Upper lobe of left lung (tissue), 6 donors: ENCODE measurements at places on chromosomes 4 and X. TPM values are rescaled to one million over a fixed set of nuclear protein-coding genes. Genes with fewer than 3 reads are reported as not detected.
A peak's percentile ranks its signal among the peaks of the same experiment; 100 is the strongest.

Gene KIT
- total RNA-seq: 27.8 TPM

Gene NPY1R
- 3.2 TPM for total RNA-seq

GRCh38 chrX:24215272-24215671 lies 65.7 kb downstream of the ZFX start:
- DNase-seq: no peak

DNA sequence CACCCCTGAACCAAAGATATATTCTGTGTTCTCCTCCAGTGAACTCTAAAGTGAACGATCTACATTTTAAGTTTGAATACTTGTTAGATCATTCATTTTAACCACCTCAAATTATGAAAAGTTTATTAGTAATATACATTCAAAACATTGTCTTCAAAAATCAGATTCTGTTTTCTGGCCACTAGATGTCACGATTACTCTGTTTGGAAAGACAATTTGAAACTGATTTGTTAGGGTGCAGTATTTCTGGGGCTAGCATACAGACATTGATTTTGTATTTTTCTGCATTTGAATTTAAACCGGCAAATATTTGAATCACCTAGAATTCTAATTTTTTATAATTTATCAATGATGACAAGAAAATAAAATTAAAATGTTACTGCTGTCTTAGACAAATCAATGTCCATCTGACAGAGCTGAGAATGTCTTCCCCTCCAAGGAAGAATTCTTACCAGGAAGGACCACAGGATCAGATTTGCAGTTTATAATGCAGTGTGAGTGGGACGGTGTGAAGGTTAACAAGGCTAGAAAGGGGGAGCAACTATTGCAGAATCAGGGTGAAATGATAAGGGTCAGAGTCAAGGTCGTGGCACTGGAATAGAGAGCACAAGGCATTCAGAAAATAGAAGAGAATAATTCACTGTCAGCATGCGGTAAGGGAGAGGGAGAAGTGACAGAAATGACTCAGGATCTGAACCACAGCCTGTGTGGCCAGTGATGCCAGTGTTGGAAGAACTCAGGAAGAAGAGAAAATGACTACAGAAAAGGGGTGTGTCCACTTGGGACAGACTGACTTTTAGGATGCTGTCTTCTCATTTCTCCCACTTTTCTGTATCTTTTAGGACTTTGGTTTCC lies 91.6 kb downstream of the ANXA10 start:
- DNase-seq: no peak

GRCh38 chrX:119734897-119735339 lies 23.5 kb upstream of the SOWAHD start:
- DNase-seq: peak; percentile 55

GRCh38 chr4:41135801-41136200 lies 78.5 kb downstream of the APBB2 start:
- no peak for DNase-seq

DNA sequence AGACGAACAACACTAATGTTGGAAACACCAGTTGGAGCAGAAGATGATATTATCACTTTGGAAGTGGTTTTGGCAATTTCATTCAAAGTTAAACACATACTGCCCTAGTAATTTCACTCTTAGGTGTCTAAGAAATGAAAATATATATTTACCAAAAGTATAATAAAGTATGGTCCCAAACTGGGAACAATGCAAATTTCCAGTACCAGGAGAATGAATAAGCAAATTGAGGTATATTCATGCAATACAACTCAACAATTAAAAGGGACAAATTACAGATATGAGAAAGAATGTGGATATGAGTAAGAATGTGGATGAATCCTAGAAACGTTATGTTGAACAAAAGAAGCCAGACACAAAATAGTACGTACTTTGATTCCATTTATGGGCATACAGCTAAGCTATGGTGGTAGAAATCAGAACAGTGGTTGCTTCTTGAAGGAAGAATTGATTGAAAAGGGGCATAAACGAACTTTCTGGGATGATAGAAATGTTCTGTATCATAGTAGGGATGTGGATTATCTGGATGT lies 10.0 kb downstream of the ELMOD2 start:
- DNase-seq: no peak

- DNase-seq: no peak
These were observed 27.5 kb upstream of the VBP1 start for GRCh38 chrX:155188786-155189185.

GRCh38 chr4:48752246-48752645 lies 27.8 kb downstream of the FRYL start:
- DNase-seq: no peak

DNA sequence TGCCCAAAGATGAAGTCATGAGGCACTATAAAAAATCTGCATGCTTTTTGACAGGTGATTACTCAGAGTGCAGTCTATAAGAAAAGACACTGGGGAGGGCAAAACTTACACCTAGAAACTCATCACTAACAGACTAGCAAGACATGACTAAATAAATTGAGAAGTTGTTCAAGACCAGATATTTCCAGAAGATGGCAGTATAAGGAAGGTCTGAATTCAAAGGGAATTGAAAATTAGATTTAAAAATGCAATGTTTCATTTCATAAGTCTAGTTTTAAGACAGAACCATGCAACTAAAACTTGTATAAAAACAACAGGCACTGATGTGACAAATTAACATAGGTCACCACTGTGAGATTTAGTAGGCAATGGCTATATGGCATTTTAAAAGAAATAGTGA lies 232.5 kb upstream of the POF1B start:
- DNase-seq: no peak
